ENCODE measurements at places on chromosomes 4 and X.

GRCh38 chrX:150363561-150364346 lies 637 bp downstream of the MAMLD1 start:
- DNase-seq, result no peak

GRCh38 chr4:145882604-145883003 lies 56.0 kb downstream of the ZNF827 start:
- no peak for DNase-seq

DNA sequence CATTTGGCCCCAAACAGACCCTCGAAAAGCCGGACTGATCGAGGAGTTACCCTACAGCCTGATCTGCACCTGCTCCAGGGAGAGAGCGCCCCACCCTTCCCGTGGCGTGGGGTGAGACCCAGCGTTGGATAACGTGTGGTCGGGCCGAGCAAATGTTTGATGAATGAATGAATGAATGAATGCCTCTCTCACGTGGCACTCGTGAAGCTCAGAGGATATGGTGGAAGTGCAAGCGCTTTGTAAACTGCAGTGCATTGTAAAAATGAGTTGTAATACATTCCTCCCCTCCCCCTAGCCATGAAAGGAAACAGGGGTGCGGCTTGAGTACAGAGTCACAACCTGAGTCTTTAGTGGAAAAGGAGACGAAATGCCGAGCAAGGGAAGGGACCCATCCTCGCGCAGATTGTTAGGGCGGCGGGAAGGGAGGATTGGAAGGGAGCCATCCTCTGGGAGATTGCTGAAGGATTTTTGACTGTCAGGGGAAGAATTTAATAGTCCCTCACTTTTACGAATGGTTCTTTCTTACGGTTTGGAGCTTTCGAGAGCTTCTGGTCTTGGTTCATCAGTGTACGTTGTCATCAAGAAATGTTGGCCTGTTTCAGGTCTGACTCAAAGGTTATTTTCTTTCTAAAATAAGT lies 772 bp upstream of the FBXW7 start:
- DNase-seq, result peak; percentile 62

GRCh38 chrX:132505116-132505515 lies 16.3 kb upstream of the MBNL3 start:
- DNase-seq, result no peak

DNA sequence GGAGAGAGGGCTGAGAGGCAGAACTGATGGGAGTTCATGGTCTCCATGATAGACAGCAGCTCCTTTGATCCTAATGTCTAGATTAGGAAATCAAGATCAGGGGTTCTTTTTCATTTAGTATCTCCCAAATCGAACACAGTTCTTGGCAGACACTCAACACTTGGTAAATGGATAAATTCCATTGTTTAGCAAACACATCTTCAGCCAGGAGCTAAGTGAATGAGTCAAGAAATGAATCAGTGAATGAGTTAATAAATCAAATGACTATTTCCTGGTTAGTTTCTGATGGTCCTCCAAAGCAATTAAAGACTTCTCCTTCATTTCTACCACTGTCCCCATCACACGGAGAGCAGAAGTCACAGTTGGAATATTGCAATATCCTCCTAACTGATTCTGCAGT lies 120.0 kb upstream of the SHISA3 start:
- DNase-seq, result no peak

GRCh38 chrX:24846550-24847150 lies 152.9 kb downstream of the POLA1 start:
- DNase-seq, result no peak
